GM03348 (cell line): ENCODE measurements at places on chromosomes 11 and 22.

- DNase-seq, result no peak
Measured at GRCh38 chr22:37137131-37137530, 12.6 kb downstream of the IL2RB start.

- no peak for DNase-seq
Measured at GRCh38 chr22:30333707-30334087, 7.0 kb upstream of the TBC1D10A start.

DNA sequence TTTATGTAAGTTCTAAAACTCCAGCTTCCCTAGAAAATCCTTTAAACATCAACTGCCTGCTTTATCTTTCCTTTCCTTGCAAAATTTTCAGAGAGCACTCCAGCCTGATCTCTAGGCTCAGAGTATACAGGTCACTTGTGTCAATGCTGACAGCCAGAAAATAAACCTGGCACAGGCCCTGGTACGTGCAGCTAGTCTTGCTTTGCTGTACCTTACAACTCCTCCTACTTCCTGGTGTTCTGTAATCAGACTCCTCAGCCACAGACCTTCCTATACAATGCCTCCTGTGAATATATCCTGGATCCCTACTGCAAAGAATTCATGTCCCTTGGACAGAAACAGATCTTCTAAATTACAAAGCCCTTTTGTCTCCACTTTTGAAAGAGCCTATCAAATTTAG is 24.2 kb upstream of the TMEM123 start:
- no peak for DNase-seq

DNA sequence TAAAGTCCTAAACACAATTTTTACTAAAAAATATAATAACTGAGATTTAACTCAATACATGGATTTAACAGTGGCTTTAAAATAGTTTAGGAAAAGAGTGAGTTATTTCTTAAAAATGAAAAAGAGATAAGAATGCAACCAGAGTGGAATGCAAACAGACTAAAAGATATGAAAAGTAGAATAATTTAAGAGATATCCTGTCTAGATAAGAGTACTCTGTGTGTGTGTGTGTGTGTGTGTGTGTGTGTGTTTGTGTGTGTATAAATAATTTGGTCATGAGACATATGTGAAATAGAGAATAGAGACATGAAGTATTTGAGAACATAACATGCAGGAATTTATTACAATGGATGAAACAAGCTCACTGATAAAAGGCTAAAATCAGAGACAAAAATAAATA is 986.9 kb upstream of the CHORDC1 start:
- DNase-seq, result no peak

DNA sequence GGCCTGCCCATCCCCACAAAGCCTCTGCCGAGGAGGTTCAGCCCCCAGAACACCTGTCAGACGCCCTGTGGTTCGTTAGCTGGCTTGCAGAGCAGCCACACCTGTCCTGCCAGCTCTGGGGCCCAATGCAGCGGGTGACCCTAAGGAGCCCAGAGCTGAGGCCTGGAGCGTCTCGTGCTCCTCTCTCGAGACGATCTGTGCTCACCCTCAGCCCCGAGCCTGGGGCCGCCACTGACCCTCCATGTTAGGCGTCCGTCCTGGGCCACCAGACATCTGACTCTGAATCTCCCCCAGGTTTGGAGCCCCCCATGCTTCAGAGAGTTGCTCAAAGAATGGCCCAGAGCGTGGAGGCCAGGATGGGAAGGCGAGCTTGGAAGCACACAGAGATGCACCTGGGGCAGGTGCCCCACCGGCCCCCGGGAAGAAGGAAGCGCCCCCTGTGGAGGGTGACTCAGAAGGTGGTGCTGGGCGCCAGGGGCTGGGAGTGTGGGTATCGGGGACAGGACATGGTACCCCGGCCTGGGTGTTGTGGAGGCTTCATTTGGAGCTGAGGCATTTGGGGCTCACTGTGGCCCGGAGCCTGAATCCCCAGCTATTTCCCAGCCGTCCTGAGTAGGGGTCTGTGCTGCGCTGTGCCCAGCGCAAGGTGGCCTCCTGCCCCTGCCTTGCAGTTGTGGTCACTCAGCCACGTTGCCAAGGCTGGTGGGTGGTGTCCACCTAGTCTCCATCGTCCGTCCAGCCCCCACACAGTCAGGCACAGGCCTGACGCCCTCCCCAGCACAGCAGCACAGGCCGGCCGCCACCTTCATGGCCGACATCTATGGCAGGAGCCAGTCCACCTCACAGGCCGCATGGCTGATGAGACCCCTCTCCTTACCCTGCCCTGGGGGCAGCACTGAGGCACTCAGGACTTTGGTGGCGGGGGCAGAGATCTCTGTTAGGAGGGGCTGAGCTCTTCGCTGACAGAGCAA is 36.2 kb downstream of the SBF1 start:
- DNase-seq, result no peak

- peak; percentile 37 for DNase-seq
Measured at GRCh38 chr11:46601129-46601528, 7.3 kb upstream of the AMBRA1 start.

DNA sequence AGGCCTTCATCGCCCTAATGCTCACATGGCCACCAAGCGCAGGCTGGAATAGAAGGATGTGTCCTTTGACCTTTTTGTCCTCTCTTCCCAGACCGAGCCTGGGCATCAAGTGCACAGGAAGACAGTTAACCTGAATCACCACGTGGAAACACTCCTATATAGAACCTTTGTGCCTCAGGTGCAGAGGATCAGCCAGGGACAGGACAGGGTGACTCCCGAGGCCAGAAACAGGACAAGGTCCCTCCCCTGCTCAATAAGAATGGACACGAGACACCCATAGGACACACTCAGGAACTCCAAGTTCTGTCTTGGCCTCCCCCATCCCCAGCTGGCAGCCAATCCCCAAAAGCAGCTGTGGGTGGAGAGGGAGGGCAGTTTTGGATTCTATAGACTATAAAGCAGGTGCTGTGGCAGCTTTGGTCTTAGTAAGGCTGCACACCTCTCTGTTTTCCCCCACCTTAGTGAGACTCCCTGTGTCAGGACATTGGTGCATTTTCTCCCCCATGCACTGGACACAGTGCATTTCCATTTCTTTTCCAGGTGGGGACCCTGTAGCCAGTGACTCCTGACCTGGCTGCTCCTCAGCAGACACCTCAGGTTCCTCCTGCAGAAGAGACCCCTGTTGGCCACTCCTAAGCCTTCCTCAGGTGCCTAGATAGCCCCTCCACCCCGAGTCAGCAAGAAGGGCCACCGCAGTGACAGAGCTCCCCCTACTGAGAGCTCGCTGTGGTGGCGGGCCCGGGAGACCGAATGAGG is 43.6 kb upstream of the POU2AF1 start:
- DNase-seq, result peak; percentile 56

DNA sequence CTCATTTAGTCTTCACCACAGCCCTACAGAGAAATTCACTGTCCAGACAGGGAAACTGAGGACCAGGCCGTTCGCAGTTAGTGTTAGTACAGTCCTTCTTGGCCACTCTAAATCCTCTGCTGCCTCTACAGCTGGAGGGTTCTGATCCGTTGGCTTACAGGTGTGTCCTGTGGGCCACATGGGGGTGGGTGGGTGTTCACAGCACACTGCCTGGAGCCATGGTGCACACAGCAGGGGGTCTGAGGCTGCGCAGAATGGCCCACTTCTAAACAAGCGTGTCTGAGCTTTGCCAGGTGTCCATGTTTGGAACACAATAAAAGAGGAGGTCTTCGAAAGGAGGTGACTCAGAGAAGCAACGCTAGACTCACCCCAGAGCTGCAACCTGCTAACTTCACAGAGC is 249.0 kb downstream of the ST3GAL4 start:
- no peak for DNase-seq

DNA sequence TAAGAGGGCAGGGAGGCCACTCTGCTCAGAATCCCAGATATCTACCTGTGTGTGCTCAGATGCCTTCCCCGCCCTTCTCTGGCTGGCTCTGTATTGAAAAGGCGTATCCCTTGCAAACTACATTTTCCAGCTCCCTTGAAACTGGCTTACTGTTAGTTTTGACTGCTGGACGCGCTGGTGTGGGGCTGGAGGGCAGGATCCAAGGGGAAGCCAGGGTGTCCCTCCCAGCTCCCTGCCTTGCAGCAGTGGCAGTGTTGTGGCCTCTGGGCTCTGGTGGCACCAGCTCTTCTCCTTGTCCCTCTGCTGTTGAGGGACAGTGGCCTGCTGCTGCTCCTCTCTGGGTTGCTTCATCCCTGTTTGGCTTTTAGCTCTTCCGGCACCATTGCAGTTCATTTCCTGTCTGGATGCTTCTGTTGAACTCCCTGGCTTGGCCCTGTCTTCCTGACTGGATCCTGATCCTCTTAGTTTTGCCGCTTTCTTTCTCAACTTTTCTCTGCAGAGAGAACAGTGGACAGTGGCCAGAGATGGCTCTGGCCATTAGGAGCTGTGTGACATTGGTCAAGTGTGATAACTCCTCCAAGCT is 107.1 kb upstream of the PARVA start:
- no peak for DNase-seq

- no peak for DNase-seq
Measured at GRCh38 chr11:83549984-83550667, 264.0 kb upstream of the CCDC90B start.

- no peak for DNase-seq
Measured at GRCh38 chr11:118956847-118957469, 860 bp downstream of the UPK2 start.

GRCh38 chr11:129637473-129637872 is 178.2 kb upstream of the TMEM45B start:
- DNase-seq, result no peak

GRCh38 chr22:20108757-20109230 is 7.1 kb upstream of the RANBP1 start:
- DNase-seq, result no peak

- DNase-seq, result no peak
Measured at GRCh38 chr11:104934594-104934993, 33.8 kb downstream of the CASP4 start.

- peak; percentile 55 for DNase-seq
Measured at GRCh38 chr22:38467438-38467903, 425 bp upstream of the KDELR3 start.

DNA sequence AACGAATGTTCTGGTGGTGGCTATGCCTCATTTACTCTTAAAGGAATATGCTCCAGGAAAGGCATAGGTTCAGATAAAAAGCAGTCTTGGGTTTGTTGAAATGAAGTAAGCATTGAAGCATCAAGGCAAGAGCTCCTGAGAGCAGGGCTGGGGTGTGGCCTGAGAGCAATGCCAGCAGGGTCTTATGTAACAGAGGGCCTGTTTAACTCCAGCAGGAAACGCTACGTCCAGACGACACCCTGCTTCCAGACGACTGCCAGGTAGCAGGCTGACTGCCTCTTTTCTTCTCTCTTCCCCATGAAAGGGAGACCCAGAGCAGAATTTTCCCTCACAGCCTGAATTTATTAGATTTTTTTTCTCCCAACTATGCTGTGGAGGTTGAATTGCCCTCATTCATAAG is 127.2 kb upstream of the SLC5A12 start:
- peak; percentile 10 for DNase-seq

DNA sequence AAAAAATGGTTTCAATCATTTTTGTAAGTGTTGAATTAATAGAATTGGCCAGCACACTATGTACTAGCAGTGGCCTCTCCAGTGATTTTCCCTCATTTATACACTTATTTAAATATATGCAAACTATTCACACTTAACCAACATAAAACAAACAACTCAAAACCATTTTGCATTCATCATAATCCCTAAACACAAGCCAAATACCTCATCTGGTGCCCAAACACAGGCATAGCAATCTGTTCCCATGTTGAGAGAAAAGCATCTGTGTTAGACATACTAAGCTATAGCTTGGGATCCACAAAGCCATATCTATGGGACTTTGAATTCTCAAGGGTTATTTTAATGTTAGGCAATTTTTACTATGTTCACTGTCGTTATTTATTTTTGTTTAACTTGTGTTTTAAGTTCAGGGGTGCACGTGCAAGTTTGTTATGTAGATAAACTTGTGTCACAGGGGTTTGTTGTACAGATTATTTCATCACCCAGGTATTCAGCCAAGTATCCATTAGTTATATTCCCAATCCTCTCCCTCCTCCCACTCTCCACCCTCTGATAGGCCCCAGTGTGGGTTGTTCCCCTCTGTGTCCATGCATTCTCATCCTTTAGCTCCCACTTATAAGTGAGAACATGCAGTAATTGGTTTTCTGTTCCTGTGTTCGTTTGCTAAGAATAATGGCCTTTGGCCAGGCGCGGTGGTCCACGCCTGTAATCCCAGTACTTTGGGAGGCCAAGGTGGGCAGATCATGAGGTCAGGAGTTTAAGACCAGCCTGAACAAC is 31.0 kb upstream of the RCN1 start:
- DNase-seq, result no peak

DNA sequence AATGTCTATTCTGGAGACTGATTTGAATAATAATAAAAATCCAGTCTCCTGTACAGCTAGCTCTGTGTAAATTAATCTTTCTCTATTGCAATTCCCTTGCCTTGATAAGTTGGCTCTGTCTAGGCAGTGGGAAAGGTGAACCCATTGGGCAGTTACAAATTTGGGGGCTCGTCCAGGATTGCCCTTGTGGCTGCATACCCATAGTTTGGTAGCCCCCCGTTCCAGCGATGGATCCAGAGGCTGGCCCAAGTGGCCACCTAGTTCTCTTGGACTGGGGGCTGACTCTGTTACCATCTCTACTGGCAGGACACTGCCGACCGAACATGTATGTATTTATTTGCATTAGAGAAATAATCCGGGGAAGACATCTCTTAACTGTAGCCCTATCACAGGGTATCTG is 326.2 kb upstream of the PDGFD start:
- no peak for DNase-seq

DNA sequence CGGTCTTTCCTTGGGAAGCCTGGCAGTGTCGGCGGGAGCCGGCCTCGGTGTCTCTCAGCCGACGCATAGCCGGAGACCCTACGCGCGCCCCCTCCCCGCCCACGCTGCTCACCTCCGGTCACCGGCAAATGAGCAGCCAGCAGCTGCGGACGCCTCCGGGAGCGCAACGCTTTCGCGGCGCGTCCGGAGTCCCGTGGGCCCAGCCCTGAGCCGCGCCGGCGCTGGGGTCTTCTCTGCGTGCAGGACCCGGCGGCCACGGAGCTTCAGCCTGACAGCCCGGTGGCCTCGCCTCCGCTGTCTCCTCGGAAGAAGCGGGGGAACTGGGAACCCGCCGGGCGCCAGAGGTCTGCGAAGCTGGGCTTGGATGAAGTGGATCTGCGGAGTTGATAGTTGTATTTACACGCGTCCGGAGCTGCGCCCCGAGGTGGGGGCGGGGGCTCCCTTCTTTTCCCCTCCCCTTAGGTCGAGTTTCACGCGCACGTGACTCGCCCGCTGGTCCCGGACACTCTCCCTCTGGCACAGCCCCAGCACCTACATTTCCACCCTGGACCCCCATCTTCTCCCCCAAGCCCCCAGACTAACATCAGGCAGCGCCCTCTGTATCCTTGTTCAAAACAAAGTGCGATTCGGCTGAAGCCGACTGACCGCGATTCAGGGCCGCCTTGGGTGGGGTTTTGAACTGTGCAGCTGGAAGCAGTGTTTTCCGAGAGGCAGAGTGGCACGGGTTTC is at the start of gene SLC43A1:
Gene SLC43A1, minus strand, starts transcription at position 371 of the 729 bp plus-strand sequence. CDS start 1,591 bp downstream, outside the sequence.
- peak; percentile 90 for DNase-seq

DNA sequence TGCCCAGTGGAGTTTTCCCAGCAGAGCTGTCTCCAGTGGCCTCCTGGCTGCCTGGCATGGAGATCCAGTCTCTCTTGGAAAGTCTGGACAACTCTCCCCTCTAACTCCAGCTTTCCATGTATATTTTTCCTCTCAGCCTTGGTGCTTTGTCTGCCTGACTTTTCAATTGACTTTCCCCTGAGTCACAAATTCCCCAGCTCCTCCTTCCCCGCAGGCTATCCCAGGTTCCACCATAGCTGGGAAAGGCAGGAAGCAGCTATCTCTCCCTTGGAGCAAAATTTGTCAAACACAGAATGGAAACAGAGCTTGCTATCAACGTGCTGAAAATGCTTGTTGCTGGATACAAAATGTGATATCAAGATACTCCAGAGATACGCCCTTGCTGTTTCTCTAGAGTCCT is 384.8 kb downstream of the TMEM135 start:
- DNase-seq, result no peak

GRCh38 chr11:69947059-69947792 is 128.0 kb upstream of the FGF3 start:
- DNase-seq, result no peak
